ENCODE measurements at places on chromosomes 16 and 17. TPM values are rescaled to one million over a fixed set of nuclear protein-coding genes. Genes with fewer than 3 reads are reported as not detected.

- no peaks in the 10 kb centered on the region for H3K27me3 ChIP-seq
- peaks cover 9% of the 10 kb centered on the region for H3K36me3 ChIP-seq
- H3K4me1 ChIP-seq, result peaks cover 14% of the 10 kb centered on the region
These were observed 30.2 kb downstream of the MSI2 start for GRCh38 chr17:57286399-57287105.

CES5A gene
- not detected for total RNA-seq

DNA sequence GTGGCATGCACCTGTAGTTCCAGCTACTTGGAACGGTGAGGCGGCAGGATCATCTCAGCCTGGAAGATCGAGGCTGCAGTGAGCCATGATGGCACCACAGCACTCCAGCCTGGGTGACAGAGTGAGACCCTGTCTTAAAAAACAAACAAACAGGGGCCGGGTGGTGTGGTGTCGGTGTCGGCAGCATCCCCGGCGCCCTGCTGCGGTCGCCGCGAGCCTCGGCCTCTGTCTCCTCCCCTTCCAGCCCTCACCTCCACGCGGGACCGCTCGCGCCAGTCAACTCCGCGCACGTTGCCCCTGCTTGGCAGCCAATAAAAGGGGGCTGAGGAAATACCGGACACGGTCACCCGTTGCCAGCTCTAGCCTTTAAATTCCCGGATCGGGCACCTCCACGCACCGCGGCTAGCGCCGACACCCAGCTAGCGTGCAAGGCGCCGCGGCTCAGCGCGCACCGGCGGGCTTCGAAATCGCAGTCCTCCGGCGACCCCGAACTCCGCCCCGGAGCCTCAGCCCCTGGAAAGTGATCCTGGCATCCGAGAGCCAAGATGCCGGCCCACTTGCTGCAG is 204.7 kb downstream of the CDRT15L2 start:
- no peak for DNase-seq
- H3K4me3 ChIP-seq, result no peak overlapping the region
- no peaks in the 10 kb centered on the region for H3K36me3 ChIP-seq
- H3K27ac ChIP-seq, result no peak overlapping the region

DHRS7B gene
- 13.4 TPM for total RNA-seq

DNA sequence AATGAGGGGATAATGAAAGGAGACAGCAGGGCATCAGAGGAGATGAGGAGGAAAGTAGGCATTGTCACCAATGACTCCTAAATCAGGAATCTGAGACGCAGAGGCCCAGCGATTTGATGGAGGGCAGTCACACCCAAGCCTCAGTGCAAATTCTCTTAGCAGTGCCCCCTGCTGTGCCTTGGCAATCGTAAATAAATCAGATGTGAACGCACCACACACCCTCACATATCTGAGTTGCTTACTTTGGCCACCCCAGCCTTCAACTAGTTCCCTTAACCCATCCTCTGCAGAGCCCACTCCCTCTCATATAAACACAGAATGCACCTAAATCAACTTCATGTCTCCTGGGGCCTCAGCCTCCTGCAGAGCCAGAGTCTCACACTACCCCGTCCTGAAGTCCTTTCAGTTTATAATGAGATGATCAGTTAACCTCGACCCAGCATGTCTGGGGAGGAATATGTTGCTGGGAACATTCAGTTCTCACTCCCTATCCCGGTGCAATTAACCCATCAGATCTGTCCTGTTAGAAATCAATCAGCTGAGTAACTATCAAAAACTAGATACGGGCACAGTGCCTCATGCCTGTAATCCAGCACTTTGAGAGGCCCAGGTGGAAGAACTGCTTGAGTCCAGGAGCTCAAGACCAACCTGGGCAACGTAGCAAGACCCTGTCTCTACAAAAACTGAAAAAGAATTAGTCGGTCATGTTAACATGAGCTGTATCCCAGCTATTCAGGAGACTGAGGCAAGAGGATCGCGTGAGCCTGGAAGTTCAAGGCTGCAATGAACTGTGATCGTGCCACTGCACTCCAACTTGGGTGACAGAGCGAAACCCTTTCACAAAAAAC is 78.4 kb downstream of the SLC39A11 start:
- DNase-seq, result no peak
- H3K27me3 ChIP-seq, result no peaks in the 10 kb centered on the region
- H3K36me3 ChIP-seq, result no peaks in the 10 kb centered on the region

ACE gene
- total RNA-seq, result 0.67 TPM

DNA sequence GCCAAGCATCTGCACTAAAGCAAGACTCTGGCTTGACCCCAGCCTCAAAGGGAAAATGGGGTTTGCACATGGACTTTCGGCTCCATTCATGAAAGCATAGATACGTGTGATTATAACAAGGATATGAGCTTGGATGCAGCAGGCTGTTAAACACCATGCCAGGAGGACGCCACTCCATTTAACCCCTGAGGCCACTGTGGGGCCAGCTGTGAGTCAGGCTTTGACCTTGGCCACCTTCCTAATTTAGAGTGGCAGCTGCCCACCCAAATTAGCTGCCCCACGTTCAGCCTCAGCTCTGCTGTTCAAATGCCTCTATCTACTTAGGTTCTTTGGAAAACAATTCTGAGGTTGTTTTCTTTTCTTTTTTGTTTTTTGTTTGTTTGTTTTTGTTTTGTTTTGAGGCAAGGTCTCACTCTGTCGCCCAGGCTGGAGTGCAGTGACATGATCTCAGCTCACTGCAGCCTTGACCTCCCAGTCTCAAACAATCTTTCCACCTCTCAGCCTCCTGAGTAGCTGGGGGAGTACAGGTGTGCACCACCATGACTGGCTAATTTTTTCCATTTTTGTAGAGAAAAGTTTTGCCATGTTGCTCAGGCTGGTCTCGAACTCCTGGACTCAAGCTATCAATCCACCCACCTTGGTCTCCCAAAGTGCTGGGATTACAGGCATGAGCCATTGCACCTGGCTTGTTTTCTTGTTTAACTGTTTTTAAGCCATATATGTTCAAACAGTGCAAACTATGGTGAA is 23.2 kb upstream of the KIFC3 start:
- H3K4me3 ChIP-seq, result no peak overlapping the region
- H3K27me3 ChIP-seq, result no peaks in the 10 kb centered on the region
- DNase-seq, result no peak
- H3K4me1 ChIP-seq, result no peaks in the 10 kb centered on the region

Measured in B cell (primary cell).